ENCODE measurements at places on chromosomes 6 and 20.
A peak's percentile ranks its signal among the peaks of the same experiment; 100 is the strongest.

DNA sequence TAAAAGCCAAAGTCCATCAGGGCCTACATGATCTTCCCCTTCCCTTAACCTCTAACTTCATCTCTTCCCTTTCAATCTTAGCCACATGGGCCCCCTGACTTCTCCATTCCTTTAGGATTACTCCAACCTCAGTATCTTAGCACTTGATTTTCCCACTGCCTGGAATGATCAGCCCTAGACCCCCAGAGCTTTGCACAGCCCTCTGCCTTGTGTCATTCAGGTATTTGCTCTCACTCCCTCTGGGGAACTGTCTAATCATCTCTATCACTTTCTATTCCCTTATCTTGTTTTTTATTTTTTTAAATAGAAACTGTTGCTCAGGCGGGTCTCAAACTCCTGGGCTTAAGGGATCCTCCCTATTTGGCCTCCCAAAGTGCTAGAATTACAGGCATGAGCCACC is 13.3 kb upstream of the ZNFX1 start:
- DNase-seq = no peak

DNA sequence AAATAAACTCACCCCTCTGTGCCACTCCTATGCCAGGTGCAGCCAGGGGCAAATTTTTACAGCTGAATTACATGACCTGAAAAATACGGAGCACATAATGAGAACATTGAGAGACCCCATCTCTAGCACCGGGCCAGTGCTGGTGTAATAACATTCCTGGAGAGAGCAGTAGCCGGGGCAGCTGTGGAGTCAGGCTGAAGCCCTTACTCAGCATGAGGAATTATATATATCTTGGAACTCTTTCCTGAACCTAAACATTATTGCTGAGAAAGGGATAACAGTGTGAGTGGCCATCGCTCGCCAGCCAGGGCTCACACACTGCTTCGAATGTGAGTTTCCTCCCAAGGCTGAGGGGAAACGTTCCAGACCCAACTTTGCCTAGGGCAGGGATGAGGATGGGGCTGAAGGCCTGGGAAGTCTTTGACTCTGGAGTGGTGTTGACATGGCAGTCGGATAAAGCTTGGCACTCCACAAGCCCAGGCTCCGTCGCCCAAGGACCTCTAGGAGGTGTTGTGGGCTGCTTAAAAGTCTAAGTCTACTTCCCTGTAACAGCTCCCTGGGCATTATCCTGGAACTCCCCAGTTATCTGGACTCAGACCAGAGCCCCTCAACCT is 269.8 kb downstream of the CDC5L start:
- DNase-seq = no peak

GRCh38 chr20:62782149-62782892 is 14.0 kb upstream of the MRGBP start:
- DNase-seq = no peak

- no peak for DNase-seq
Observed at GRCh38 chr6:52787917-52788316, 15.7 kb downstream of the GSTA1 start.

DNA sequence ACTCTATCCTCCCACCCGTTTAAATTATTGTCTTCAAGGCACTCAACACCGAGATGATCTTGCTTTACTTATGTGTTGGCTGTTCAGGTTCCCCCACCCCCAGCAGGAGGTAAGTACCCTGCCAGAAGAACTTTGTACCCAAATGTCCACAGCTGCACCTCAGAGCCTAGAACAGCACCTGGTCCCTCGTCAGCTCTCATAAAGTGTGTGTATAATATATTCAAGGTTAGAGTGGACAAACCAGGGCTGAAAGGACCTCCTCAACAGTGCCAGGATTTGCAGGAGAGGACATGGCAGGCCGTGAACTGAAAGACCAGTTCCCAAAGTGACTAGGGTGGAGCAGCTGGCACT is 5.9 kb upstream of the CPXM1 start:
- DNase-seq = no peak

GRCh38 chr6:14211562-14211942 is 94.0 kb downstream of the CD83 start:
- no peak for DNase-seq

DNA sequence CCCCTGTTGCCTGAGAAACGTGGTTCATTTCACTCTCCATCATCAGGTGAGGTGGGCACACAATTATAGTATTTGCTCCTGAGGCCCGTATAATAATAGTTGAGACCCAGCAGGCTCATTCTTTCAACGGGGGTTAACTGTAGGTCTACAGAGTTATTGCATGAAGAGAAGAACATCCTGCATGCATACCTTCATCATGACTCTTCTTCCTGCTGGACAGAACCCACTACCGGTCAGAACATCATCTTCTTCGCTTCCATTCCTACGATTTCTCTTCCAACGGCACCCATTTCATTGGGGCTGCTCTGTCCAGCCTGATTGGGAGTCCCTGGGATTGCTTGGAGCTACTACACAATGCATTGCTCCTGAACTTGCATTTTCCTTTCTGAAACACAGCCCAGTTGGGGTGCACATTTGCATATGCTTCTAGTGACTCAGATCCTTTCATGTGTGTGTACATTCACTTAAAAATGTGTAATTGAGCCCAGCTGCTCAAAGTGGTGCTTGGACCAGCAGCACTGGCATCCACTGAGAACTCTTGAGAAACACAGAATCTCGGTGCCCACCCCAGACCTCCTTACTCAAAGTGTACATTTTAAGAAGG is 57.4 kb downstream of the SLC24A3 start:
- no peak for DNase-seq

- DNase-seq = no peak
Observed at GRCh38 chr20:60513141-60513540, 554.9 kb downstream of the CDH26 start.

DNA sequence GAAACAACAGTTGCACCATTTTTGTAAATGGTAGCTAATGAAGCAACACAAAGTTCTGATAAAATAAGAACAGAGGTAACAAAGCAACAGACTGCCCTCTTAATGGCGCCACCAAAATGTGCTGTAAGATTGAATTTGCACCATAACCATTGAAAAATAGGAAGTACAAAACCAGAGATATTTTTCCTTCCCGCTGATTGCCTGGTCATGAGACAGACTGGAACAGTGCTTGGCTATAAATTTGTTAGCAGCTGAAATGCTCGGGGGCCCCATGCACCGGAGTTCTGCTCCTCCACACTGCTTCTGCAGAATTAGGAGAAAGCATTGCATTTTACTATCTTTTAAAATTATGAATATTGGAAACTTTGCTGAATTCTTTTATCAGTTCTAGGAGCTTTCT is 164.4 kb upstream of the QKI start:
- DNase-seq = no peak

DNA sequence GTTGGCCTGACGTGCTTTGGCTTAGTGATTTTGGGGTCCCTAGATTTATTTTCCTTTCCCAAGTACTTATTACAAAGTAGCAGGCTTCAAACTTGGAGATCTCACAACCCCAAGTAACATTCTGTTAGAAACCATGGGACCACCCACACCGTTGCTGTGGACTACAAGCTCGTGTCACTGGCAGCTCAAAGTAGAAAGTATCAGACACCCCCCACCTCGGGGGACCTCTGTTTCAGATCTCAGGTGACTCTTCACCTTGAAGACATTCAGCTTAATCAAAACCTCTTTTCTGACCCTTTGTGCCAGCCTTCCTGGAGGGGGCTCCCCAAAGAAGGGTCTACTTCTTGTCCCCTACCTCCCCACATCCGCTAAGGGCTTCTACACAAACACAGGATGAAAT is 15.7 kb upstream of the MYT1 start:
- DNase-seq = no peak

GRCh38 chr6:169363590-169363989 is 109.9 kb upstream of the THBS2 start:
- no peak for DNase-seq

- no peak for DNase-seq
Observed at GRCh38 chr6:5004373-5005037, 668 bp upstream of the RPP40 start.

DNA sequence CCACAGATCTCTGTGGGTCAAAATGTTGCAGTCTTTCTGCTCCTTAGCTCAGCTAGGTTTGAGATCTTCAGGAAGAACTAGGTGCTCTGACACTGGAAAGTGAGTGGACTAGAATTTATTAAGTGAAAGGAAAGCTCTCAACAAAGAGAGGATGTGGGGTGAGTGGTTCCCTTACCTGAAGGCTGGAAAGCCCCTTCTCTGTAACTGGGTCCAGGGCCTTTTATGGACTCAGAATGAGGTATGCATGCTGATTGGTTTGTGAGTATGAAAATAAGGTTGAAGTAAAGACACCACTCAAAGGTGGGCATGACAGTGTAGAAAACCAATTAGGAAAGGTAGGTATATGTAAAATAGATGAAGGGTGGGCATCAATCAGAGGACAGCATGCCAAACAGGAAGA is 485.5 kb downstream of the CD109 start:
- DNase-seq = no peak

DNA sequence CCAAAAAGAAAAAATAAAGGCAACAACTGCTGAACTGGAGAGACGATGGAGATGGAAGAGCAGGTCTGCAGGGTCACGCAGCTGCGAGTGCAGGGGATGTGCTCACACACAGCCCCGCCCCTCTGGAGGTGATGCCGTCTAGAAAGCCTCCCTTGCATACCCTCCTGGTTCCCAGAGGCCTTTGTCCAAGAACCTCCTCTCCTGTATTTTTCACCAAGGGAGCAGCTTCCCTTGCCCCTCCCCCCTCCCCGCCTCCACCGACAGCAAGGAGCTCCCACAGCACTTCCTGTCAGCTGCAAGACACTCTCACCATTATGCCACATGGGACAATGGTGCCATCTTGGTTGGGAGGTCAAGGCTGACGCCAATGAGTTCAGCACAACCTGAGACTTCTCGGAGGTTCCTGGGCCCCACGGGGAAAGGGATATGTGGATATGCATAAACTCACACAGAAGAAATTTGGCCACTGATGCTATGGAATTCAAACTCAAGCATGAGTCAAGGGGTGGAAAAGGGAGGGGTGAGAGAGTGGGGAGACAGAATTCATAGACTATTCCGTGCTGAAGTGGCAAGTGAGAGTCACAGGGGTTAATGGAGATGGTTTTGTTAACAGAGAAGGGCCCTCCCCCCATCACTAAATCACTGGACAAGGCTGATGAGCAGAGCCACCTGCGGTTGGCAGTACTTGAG is 132.9 kb downstream of the SCML4 start:
- DNase-seq = peak; percentile 71

GRCh38 chr6:152277826-152278329 is 359.3 kb downstream of the SYNE1 start:
- DNase-seq = no peak

GRCh38 chr6:170346649-170347048 is 40.1 kb downstream of the FAM120B start:
- no peak for DNase-seq

DNA sequence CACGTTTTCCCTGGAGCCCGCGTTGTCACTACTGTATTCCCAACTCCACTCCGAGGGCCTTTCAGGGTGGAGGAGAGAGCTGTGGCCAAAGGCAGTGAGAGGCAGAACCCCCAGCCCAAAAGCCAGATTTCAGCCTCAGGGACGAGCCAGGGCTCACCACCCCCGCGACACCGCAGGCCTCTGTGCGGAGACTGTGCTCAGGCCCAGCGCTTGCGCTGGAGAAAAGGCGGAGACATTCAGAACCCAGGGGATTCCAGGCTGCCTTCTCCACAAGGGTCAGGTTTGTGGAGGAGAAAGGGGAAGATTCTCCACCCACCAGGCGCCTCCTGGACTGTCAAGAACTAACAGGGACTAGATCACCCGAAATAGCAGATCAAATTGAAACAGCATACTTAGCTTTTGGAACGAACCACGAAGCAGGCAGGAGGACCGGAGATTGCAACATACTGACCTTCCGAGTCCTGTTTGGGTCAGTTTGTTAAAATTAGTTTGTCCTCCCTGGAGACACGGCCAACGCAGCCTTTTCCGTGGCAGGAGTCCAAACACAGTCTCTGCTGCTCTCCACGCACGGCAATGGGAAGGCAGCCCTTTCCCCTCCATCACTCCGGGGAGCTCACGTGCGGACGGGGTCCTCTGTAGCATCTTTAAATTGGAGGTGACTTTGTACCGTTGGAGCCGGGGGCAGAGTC is 14.4 kb downstream of the DLL1 start:
- no peak for DNase-seq

- no peak for DNase-seq
Observed at GRCh38 chr20:8803065-8803464, 265.8 kb upstream of the PLCB4 start.

GRCh38 chr20:35341366-35342028 is 49.3 kb upstream of the FAM83C start:
- no peak for DNase-seq

DNA sequence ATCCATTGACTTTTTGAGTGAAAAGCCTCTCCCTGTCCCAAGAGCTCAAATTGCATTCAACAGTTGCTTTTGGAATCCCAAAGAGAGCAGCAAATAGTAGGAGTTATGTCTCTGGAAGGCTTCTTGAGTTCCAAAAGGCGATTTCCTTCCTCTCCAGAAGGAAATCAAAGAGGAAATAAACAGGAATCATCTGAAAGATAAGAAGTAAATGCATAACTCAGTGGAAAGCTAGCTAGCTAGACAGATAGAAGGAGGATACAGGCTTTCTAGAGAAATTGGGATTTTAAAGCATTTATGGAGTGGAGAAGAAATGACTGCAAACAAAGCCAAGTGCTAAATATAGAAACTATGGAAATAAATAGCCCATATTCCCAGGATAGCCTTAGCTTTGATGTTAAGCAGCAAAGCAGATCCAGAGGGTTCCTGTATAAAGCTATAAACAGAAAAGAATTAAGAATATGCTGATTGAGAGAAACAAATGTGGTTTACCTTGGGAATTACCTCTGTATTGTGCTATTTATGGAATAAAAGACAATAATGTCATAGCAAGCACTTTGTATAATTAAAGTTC is 214.7 kb downstream of the PLCB1 start:
- DNase-seq = peak; percentile 31

GRCh38 chr6:113338644-113339043 is 518.5 kb upstream of the MARCKS start:
- no peak for DNase-seq

DNA sequence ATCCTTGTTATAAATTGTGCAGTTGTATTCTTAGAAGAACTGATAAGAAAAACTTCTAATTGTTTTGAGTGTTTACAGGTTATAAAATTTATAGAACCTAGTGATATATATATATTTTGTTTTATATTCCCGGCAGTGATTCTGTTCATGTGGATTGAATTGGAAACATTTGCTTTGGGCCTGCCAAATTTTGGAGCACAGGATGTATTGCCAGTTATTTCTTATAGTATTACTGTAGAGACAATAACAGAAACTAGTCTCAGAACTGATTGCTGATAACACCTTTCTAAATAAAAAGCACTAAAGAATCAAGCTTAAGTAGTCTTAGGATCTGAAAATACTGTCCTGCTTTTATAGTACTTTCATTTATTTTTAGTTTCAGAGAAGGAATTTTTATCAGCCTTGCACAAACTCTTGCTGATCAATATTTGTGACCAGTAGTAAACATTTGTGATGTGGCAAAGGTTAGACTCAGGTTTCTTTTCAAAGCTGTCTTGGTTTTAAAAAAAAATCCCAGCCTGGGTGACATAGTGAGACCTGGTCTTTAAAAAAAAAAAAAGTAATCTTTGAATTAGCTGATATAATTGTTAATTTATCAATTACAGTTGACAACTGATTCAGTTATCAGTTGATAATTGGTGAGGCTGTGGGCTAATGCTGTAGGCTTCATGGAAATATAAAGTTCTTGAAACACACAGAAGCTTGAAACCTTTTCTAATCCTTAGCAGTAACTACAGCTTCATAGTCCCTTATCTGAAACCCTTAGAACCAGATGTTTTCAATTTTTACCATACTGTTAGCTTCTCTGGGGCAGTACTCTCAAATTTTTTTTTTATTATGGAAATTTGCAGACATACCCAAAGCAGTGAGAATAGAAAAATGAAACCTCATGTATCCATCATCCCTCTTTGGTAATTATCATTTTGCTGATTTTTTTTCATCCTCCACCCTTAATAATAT is 42.4 kb downstream of the RNGTT start:
- DNase-seq = no peak

- DNase-seq = no peak
Observed at GRCh38 chr6:166825553-166826145, 130.7 kb downstream of the RNASET2 start.

Measured in NCI-H187 (cell line).